ENCODE measurements at places on chromosomes 2 and 18. TPM values are rescaled to one million over a fixed set of nuclear protein-coding genes. Genes with fewer than 3 reads are reported as not detected.

ACOXL gene
- not detected for total RNA-seq

DNA sequence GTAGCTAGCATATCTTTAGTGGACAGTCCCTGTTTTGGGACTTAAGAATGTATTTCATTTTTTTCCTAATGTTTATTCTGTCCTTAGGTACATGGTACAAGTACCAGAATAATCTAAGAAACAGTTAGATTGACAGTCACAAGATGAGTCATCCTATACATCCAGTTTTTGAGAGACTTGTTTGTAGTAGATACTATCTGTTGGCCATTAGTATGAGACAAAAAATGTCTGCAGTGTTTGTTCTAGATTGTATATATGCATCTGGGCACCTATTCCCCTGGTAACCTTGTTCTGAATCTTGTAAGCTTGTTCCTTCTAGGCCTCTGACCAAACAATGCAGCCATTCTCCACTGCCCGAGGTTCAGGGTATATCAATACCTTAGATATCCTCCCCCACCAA lies 1343.5 kb downstream of the SUCLG1 start:
- H3K4me3 ChIP-seq = no peak overlapping the region
- H3K27me3 ChIP-seq = no peaks in the 10 kb centered on the region
- no peaks in the 10 kb centered on the region for H3K36me3 ChIP-seq
- DNase-seq = no peak

DNA sequence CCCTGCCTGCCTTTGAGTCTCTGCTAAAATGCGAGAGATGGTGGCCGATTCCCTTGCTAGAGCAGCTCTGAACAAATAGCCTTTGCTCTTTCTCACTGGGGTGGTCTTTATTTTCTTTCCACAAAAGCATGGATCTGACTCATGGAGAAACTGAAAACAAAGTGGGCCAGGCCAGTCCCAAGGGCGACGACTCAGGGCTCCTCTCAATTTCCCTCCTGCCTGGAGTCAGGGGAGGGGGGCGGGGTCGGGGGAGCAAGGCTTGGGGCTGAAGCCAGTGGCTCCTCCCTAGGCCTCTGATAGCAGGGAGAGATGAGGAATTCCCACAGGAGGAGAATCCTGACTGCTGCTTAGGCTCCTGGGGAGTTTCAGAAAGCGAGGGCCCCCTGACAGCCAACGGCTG lies 17.1 kb upstream of the IL1R2 start:
- H3K4me3 ChIP-seq = no peak overlapping the region
- DNase-seq = no peak
- H3K27ac ChIP-seq = no peak overlapping the region
- no peaks in the 10 kb centered on the region for H3K27me3 ChIP-seq
- no peaks in the 10 kb centered on the region for H3K36me3 ChIP-seq

GRCh38 chr2:230781130-230781797 lies 68.6 kb downstream of the CAB39 start:
- H3K4me3 ChIP-seq = no peak overlapping the region
- DNase-seq = no peak
- H3K36me3 ChIP-seq = no peaks in the 10 kb centered on the region
- no peaks in the 10 kb centered on the region for H3K27me3 ChIP-seq
- peaks cover 6% of the 10 kb centered on the region for H3K4me1 ChIP-seq

COLEC11 gene
- total RNA-seq = 1.7 TPM

- H3K4me1 ChIP-seq = no peaks in the 10 kb centered on the region
- H3K27me3 ChIP-seq = no peaks in the 10 kb centered on the region
- no peaks in the 10 kb centered on the region for H3K36me3 ChIP-seq
- no peak overlapping the region for H3K4me3 ChIP-seq
Observed at GRCh38 chr2:138271467-138271866, 230.1 kb upstream of the SPOPL start.

DNA sequence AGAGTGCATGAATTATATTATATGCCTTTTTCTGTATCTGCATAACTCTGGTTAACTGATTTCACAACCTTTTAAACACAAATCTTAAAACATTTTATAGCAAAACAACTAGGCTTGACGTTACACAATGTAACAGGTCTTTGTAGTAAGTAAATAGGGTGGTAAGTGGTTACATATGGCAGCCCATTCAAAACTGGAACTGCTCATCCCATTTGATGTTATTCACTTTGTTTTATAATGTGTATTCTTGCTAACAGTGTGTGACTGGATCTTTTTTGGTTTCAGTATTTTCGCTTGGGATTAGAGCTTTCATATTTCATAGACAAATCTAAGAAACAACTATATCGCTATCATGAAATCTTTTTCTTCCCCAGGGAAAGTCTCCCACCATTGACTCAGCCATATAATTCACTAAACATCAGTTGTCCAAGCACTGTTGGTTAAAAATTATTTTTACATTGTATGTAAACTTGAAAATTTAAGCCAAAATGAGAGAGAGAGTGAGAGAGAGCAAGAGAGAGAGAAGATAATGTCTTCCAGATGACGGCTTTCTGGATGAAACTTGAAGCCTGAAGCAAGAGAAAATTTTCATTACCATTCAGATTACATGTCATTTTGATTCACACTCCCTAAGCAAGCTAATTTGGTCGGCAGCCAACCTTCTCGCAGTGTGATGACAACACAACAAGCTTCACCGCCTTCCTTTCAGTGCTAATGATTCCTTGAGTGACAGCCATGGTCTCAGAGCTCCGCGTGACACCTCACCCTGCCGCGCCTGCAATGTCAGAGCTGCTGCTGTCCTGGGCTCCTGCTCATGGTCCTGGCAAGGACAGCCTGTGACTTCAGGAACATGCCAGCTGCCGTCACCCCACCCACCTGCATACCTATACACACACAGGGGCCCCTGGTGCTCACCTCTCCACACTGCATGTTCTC lies 946.9 kb upstream of the SOX11 start:
- no peaks in the 10 kb centered on the region for H3K27me3 ChIP-seq
- no peaks in the 10 kb centered on the region for H3K36me3 ChIP-seq

DNA sequence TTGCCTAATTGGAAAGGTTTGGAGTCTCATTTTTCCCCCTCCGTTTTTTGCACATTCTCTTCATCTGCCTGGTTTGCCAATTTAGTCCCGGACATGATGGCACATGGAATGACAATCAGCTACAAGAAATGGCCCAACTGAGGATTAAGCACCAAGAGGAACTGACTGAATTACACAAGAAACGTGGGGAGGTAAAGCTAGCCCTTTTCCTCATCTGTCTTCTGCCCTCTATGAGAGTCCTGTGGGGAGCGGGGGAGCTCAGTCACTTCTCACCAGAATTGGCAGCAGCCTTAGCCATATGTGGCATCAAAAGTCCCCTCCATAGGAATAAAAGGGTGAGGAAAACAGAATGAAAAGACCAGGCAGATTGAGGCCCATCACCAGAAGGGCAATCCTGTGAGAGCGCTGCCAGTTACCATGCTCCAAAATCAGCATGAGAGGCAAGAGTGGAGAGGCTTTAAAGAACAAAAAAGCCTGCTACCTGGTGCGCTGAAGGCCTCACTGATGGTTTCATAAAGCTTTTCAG lies 11.6 kb downstream of the ATG16L1 start:
- H3K36me3 ChIP-seq = peaks cover 20% of the 10 kb centered on the region
- no peaks in the 10 kb centered on the region for H3K4me1 ChIP-seq
- no peaks in the 10 kb centered on the region for H3K27me3 ChIP-seq
- no peak overlapping the region for H3K27ac ChIP-seq

DNA sequence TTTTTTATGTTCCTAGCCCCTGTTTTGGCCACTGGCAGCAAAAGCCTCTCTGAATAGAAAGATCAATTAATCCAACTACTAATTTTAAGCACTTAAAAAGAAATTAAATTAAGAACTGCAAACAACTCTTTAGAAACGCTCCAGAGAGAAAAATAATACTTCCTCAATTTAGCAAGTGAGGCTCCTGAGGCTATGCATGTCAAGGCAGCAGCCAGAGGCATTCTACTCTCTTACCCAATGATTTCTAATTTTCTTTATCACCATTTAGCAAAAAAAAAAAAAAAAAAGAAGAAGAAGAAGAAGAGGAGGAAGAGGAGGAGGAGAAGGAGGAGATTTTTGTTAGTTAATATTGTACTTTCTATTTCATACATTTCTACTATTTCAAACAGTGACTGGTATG lies 68.5 kb downstream of the TMEM237 start:
- H3K27me3 ChIP-seq = no peaks in the 10 kb centered on the region
- no peaks in the 10 kb centered on the region for H3K36me3 ChIP-seq
- no peak for DNase-seq
- H3K4me1 ChIP-seq = no peaks in the 10 kb centered on the region

DNA sequence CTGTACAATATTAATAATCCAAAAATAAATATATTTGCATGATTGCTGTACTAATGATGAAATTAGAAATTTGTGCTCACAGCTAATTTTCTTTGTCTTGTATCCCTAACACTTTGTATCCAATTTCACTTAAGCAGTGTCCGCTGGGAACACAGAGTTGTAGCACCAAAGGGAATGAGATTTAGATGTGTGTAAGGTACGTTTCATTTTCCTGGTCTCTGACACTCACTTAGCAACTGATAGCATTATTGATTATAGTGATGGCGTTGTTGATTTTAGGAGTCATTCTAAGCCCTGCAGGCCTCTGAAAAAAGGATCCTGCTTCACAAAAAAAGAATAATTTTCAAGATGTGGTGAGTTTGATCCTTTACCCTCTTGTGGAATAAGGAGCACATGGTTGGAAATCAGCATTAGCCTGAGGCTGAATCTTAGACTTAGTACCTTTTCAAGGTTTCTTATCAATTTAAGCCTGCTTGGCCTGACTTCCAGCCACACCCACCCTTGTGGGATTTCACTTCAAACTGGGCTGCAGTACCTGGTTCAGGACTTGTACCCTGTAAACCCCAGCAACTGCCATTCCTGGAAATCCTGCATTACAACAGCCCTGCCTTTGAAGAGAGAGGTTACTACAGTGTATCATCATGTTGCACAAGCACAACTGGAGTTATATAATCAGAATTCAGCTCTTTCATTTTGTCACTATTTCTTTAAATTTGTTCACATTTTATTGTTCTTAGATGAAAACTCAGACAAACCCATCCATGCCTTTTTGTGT lies 116.2 kb downstream of the RND3 start:
- H3K4me3 ChIP-seq = no peak overlapping the region
- H3K27me3 ChIP-seq = no peaks in the 10 kb centered on the region
- no peaks in the 10 kb centered on the region for H3K4me1 ChIP-seq
- DNase-seq = no peak
- H3K36me3 ChIP-seq = no peaks in the 10 kb centered on the region

DNA sequence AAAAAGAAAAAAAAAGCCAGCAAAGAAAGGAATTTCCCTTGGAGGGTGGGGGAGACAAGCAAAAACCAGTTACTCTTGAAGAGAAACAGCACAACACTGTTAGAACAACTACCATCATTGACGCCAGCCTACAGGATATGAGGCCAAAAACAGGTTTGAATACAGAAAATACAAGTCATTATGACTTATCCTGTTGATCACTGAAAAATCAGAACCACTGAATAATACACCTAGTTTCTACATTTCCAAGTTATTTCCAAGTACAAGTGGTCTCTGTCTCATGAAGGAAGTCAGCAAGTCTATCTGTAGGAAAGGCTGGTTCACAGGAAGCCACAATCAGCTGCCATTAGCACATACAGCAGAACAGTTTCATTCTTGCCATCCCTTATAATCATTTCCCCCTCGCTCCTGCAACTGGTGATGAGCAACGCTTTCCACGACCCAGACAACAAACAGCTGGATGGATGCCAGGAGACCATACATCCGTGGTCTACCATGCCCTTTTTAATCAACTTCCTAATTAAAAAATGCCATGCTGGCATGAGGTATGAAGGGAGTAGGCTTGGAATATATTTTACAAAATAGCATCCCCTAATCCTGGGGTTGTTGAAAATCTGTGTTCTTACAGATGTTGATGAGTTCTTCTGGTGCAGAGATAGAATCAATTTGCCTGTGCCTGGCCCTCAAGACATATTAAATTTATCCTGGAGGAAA lies 10.4 kb downstream of the MYT1L start:
- no peaks in the 10 kb centered on the region for H3K36me3 ChIP-seq
- DNase-seq = no peak
- H3K4me1 ChIP-seq = no peaks in the 10 kb centered on the region
- no peaks in the 10 kb centered on the region for H3K27me3 ChIP-seq
- no peak overlapping the region for H3K27ac ChIP-seq

IL36A gene
- not detected for total RNA-seq

GRCh38 chr18:30439174-30439573 lies 603.4 kb downstream of the DSC3 start:
- H3K4me1 ChIP-seq = no peaks in the 10 kb centered on the region
- no peak for DNase-seq
- H3K27ac ChIP-seq = no peak overlapping the region
- no peak overlapping the region for H3K4me3 ChIP-seq
- no peaks in the 10 kb centered on the region for H3K27me3 ChIP-seq
- no peaks in the 10 kb centered on the region for H3K36me3 ChIP-seq

RNF125 gene
- total RNA-seq = 6.7 TPM

- no peak overlapping the region for H3K27ac ChIP-seq
- DNase-seq = no peak
- H3K27me3 ChIP-seq = no peaks in the 10 kb centered on the region
- H3K4me3 ChIP-seq = no peak overlapping the region
Observed at GRCh38 chr2:148922062-148922461, 47.0 kb downstream of the KIF5C start.

KLHL29 gene
- 11.4 TPM for total RNA-seq

DNA sequence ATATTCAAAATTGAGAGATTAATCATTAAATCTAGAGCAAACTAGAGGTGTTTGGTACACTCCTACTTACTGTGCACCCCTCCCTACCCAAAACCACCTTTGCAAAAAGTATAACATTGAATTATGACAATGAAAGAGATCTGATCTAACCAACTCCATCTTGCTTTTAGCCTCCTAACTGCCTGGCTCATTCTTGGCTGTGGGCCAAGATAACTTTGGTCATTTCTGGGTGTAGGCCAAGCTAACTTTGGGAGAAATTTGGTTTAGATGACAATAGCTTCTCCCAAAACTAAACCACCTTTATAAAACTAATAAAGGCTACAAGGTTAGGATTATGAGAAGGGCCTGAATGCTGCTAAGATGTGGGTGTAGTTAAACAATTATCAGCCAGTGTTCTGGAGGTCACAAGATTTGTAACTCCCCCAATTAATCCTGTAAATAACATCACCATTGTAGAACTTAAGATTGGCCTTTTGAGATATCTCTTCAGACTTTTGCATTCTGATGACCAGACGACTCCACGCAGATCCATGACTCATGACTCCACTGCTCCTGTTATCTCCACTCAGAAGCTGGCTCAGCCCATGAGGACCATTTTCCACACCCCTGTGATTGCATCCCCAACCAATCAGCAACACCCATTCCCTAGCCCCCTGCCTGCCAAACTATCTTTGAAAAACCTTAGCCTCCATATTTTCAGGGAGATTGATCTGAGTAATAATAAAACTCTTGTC lies 160.2 kb downstream of the FBXO15 start:
- no peaks in the 10 kb centered on the region for H3K36me3 ChIP-seq
- H3K4me1 ChIP-seq = no peaks in the 10 kb centered on the region
- no peak for DNase-seq

- no peak within 1 kb of the TSS for H3K4me3 ChIP-seq
- no peak for DNase-seq
- no peaks in the 10 kb centered on the region for H3K4me1 ChIP-seq
Observed at GRCh38 chr2:142877216-142877838, at the start of gene KYNU. Gene KYNU, plus strand, starts transcription at chr2:142877664. Its CDS starts 7,704 bp downstream, at chr2:142885368.

GRCh38 chr2:63078852-63079606 lies 28.4 kb downstream of the OTX1 start:
- H3K27ac ChIP-seq = no peak overlapping the region
- no peaks in the 10 kb centered on the region for H3K4me1 ChIP-seq
- no peak for DNase-seq
- peaks cover 2% of the 10 kb centered on the region for H3K27me3 ChIP-seq
- H3K4me3 ChIP-seq = no peak overlapping the region

Data from aorta (tissue), 5 donors.